ENCODE measurements at places on chromosomes 12 and 14. TPM values are rescaled to one million over a fixed set of nuclear protein-coding genes. Genes with fewer than 3 reads are reported as not detected.
A peak's percentile ranks its signal among the peaks of the same experiment; 100 is the strongest.

DNA sequence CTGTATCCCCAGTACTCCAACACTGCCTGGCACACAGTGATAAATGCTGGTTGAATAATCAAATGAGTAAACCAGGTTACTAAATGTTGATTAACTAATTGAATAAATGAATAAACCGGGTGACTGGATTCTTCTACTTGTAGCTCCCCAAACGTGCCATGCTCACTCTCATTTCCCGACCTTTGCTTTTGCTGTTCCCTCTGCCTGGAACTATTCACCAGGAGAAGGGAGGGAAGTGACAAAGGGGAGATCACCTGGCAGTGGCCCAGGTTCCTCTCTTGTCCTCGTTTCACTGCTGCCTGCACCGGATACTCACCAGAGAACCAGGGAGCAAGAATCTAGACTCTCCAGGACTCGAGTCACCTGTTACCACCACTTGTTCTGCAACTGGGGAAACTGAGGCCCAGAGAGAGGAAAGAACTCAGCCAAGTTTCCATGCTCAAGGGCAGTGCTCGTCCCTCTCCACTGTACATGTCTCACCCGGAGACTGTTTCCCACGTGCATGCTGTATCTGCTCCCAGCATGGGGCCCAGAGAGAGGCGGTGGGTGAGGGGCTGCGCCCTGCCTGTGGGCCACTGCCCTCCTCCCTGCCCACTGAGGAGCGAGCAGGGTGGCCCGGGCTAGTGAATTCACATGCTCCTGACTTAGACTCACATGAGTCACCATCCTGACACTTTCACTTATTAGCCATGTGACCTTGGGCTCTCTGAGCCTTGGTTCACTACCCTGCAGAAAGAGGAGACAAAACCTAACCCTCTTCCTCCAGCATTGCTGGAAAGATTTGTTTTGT lies 17.7 kb upstream of the POP5 start:
- DNase-seq = no peak

DNA sequence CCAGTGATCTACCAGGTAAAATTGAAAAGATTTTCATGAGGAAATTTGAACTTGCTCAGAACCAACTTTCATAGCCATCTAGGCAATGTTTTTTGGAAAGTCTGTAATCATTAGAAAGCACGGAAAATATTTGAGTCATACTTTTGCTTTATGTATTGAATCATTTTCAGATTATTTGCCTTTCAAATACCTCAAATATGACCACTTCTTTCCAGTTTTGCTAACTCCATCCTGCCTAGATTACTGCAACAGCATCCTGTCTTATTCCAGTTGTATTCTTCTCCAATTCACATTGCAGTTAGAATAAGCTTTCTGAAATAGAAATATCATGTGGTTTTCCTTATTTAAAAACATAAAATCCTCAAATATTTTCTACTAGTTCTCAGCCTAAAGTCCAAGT lies 239.8 kb upstream of the FAR2 start:
- DNase-seq = no peak

GRCh38 chr12:30092983-30093617 lies 309.4 kb upstream of the TMTC1 start:
- DNase-seq = no peak

DNA sequence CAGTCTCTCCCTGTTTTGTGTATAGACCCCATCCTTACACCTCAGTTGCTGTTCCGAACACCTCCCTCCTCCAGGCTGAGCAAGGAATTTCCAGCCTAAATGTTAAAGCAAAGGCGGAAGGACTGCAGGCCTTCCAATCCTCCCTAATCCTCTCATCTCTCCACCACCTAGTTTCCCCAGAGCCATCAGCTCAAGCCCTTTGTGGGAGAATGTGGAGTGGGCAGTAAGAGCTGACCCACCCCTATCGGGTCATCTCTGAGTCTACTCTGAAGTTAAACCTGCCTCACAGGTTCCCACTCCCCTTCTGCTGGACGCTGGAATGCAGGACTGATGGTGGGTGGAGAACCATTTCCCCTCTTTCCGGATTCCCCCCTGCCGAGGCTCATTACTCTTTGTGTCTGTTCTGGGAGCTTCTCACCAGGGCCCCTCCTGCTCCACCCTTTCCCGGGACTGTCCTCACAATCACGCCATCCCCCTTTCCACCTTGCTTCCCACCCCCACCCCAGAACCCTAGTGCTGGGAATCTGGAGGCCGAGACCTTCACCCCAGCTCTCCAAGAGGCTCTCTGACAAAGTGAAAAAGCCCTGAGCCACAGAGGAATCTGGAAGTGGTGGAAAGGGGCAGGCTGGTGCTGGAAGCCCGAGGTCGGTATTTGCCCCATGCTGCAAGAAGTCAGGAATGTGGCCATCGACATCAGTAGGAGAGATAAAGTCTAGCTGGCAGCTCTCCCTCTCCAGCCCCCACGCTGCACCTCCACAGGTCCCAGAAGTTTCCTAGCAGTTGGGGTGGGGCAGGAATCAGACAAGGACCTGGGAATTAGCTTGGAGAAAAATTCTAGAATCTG lies 3.3 kb upstream of the KRT18 start:
- no peak for DNase-seq

GRCh38 chr12:131091976-131092691 lies 138.4 kb downstream of the ADGRD1 start:
- no peak for DNase-seq

DNA sequence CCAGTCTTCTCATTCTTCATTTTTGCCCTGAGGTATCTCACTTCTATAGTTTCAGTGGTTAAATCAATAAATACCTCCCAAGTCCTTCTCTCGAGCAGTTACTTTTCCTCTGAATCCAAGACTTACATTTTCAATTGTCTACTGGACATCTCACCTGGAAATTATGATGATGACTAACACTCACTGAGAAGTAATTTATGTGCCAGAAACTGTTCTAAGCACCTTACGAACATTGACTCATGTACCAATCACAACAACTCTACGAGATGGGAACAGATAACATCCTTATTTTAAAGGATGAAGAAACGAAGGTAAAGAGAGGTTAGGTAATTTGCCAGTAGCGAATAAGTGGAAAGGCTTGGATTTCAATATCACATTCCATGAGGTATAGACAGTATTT lies 94.1 kb downstream of the EML5 start:
- no peak for DNase-seq

DNA sequence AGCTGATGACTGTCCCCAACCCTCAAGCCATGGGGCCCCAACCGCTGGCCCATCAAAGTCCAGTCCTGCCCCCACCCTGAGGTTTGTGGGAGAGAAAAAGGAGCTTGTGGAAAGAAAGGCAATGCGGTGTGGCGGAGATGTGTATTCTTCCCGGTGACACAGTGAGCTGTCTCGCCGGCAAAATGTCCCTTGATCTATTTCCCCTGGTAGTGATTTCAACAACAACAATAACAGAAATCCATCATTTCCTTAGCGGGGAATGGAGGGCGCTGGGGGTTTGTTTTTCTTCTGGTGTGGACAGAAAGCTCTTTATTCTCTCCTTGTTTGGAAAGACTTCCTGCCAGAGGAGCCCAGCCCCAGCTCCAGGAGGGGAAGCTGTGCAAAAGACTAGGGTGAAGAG lies 93.7 kb upstream of the LHX5 start:
- DNase-seq = no peak

GRCh38 chr12:124279315-124279714 lies 15.6 kb upstream of the RFLNA start:
- DNase-seq = no peak

- no peak for DNase-seq
These were observed 101.4 kb upstream of the PPM1H start for GRCh38 chr12:63036216-63036973.

- no peak for DNase-seq
These were observed 151.2 kb upstream of the CRY1 start for GRCh38 chr12:107244584-107244983.

GRCh38 chr14:95557832-95558231 lies 23.0 kb downstream of the GLRX5 start:
- DNase-seq = no peak

DNA sequence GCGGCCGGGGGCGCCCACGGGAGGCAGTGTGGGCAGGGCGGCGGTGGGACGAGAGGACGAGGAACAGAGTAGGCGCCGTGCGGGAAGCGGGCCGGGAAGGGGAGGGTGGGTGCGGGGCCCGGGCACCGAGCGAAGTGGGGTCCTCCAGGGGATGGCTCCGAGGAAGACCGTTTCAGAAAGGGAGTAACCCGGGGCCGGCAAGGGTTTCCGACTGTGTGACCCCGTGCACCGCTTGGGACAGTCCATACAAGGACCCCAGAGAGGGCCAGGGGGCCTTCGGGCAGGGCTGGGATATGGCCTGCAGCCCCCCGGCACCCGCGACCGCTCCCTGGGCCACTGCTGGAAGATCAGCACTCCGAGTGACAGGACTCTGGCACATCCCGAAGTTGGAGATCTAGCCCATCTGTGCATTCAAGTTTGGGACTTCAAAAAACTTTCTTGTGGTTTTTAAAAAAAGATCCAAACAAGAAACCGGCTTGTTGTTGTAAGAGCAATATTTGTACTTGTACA lies 448 bp downstream of the TSPAN9 start:
- peak; percentile 37 for DNase-seq

DNA sequence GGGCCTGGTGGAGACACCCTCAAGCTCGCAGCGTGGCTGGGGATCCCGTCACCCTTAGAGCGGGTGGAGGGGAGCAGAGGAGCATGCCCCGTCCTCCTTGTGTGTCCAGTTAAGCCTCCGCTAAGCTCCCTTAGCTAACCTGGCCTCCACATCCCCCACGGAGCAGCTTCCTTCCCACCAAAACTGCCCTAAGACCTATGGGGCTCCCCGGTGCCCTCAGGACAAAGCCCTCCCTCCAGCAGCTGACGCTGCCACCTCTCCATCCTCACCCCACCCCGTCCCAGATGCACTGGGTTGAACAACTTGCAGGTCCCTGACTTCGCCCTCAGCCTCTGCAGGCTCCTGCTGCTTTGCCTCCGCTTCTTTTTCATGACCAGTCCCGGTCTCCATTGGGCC lies 4.0 kb downstream of the AHNAK2 start:
- DNase-seq = no peak

DNA sequence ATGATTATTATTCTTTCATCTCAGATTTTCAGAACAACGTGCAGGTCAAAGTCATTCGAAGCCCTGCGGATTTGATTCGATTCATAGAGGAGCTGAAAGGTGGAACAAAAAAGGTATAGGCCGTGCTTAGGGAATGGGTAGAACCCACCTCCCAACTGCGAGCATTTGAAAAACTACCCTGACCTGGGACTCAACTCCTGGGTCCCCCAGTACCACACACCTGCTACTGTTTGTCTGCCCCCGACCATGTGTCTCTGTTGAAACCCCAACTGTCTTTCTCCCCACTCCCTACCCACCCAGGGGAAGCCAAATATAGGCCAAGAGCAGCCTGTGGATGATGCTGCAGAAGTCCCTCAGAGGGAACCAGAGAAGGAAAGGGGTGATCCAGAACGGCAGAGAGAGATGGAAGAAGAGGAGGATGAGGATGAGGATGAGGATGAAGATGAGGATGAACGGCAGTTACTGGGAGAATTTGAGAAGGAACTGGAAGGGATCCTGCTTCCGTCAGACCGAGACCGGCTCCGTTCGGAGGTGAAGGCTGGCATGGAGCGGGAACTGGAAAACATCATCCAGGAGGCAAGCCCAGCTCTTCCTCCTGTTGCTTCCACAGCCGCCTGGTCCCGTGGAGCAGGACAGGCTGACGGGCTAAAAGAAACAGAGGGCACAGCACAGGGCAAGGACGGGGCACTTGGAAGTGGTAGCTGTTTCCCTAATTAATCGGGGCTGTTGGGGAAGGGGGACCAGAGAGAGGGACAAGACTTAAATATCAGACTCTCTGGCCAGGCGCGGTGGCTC lies 20.5 kb downstream of the AGAP2 start:
- DNase-seq = no peak

DNA sequence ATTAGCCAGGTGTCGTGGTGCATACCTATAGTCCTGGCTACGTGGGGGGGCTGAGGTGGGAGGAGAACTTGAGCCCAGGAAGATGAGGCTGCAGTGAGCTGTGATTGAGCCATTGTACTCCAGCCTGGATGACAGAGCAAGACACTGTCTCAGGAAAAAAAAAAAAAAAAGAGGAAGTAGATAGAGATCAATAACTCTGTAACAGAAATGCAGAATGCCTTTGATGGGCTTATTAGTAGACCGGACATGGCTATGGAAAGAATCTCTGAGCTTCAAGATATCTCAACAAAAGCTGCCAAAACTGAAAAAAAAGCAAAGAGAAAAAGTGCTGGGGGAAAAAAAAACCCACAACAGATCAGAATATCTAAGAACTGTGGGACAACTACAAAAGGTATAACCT lies 37.5 kb downstream of the GPR68 start:
- DNase-seq = no peak

GRCh38 chr12:124322271-124322998 lies 27.5 kb downstream of the RFLNA start:
- DNase-seq = no peak

GRCh38 chr12:19584732-19585131 lies 145.4 kb downstream of the AEBP2 start:
- no peak for DNase-seq

DNA sequence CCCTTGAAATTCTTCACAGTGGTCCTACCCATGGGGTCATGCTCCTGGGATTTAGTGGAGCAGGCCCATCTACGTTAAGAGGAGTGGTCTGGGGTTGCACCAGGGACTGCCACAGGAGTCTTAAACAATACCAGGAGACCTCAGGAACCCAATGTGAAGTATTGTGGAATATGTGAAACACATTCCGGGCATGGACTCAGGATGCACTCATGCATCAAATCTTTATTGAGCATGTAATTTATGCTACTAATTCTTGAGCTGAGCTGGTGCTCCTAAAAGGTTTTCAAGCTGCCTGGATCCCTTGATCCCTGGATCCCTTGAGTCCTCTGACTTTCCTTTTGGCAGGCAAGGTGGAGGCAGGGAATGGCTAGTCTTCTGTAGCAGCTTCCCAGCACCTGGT lies 8.8 kb downstream of the SERPINA10 start:
- DNase-seq = no peak

DNA sequence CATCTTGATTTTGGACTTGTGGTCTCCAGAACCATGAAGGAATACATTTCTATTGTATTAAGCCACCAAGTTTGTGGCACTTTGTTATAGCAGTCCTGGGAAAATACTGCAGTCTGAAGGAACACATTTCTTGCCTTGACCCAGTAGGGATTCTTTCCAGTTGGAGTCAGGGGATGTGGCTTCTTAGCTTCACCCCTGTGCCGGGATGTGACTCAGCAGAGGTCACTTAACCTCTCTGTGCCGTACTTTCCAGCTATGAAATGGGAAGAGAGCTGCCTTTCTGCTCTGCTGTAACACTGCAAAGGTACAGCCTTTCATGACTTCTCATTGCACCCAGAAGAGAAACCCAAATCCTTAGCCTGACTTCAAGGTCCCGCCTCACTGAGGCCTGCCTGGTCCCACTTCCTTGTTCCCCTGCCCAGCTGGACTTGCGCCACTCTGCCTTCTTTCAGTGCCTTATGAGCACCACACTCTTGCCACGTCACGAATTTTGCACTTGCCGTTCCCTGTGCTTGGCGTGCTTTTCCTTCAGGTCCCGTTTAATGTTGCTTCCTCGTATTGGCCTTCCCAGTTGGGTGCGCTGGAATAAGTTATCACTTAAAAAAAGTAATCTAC lies 24.2 kb downstream of the CHST11 start:
- DNase-seq = no peak

- no peak for DNase-seq
These were observed 882 bp upstream of the IL23A start for GRCh38 chr12:56337753-56338251.

- DNase-seq = no peak
These were observed 122.5 kb downstream of the ETV6 start for GRCh38 chr12:11771895-11772502.

GRCh38 chr14:33726685-33727084 lies 224.2 kb downstream of the EGLN3 start:
- DNase-seq = no peak

The ARMH4 gene
- not detected for total RNA-seq

The KCTD10 gene
- total RNA-seq = 25.8 TPM

The NEDD1 gene
- 24.6 TPM for total RNA-seq

The SLC5A8 gene
- not detected for total RNA-seq

The DACT1 gene
- 0.82 TPM for total RNA-seq

The TUNAR gene
- not detected for total RNA-seq

The TAS2R7 gene
- total RNA-seq = not detected

Data from naive thymus-derived CD8-positive, alpha-beta T cell (primary cell).